ENCODE measurements at places on chromosomes 16 and 17.

GRCh38 chr16:81778861-81779535, at the start of gene PLCG2:
TSS of gene PLCG2 (plus strand) at chr16:81779291. CDS start at chr16:81785990, 6,699 bp downstream.
- DNase-seq = peak; percentile 46

GRCh38 chr17:28519236-28519635, 13.1 kb downstream of the FOXN1 start:
- DNase-seq = no peak

- DNase-seq = no peak
Measured at GRCh38 chr16:81505011-81505661, 60.5 kb downstream of the CMIP start.

DNA sequence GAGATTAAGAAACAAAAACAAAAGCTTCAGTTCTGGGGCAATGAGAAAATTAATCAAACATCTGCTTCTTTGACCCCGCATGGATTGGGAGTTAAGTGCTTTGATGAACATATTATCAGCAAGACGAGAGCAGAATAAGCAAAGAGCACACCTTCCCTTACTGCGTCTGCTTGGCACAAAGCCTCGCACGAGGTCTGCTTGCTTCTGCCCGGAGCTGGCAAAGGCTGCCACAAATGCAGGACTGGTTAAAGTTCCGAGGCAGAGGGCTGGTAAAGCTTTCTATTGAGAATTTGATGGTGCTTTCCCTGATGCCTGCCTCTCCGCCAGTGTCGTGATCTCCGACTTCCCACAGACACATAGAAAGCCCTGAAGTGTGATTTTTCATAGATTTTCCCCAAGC, 17.0 kb downstream of the VAT1L start:
- no peak for DNase-seq

GRCh38 chr17:7215136-7215638, 4.4 kb downstream of the DLG4 start:
- DNase-seq = no peak

- DNase-seq = no peak
Measured at GRCh38 chr17:73118951-73119391, 26.5 kb upstream of the SLC39A11 start.

DNA sequence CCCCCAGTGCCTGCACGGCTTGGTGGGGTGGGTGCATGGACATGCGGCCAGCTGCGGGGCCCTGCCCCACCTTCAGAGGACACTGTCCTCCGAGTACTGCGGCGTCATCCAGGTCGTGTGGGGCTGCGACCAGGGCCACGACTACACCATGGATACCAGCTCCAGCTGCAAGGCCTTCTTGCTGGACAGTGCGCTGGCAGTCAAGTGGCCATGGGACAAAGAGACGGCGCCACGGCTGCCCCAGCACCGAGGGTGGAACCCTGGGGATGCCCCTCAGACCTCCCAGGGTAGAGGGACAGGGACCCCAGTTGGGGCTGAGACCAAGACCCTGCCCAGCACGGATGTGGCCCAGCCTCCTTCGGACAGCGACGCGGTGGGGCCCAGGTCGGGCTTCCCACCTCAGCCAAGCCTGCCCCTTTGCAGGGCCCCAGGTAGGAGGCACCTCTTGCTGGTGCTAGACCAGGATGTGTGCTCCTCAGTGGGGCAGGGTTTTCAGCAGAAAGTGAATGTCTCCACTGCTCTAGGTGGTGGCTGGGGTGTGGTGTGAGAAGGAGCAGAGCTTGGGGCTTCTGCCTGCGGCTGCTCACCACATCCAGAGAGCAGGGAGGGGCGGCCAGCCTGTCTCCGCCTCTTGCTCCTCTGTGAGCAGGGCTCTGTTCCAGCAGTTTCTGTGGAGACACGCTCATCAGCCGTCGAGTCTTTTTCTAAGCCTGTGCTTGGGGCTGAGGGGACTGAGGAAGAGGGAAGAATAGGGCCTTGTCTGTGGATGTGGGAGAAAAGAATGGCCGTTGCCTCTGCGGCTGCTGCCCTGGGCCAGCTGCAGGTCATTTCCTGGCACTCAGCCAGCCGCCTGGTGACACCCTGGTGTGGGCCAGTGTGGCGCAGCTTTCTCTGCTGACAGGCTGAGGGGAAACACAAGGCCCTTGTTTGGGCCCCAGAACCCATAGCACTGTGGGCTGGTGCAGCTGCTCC, 2.2 kb downstream of the ZNF276 start:
- peak; percentile 63 for DNase-seq

DNA sequence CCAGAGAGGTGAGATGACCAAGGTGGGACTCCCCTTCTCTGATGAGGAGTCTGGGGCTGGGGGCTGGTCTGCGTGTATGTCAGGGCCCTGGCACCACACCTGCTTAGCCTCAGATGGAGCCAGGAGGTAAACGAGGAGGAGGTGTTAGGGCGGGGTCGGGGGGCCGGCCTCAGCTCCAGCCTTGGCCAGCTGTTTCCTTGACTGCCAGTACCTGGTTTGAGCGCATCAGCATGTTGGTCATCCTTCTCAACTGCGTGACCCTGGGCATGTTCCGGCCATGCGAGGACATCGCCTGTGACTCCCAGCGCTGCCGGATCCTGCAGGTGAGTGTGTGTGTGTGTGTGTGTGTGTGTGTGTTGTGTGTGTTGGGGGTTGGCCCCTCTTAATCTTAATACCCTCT, 8.1 kb downstream of the CACNA1G start:
- no peak for DNase-seq

DNA sequence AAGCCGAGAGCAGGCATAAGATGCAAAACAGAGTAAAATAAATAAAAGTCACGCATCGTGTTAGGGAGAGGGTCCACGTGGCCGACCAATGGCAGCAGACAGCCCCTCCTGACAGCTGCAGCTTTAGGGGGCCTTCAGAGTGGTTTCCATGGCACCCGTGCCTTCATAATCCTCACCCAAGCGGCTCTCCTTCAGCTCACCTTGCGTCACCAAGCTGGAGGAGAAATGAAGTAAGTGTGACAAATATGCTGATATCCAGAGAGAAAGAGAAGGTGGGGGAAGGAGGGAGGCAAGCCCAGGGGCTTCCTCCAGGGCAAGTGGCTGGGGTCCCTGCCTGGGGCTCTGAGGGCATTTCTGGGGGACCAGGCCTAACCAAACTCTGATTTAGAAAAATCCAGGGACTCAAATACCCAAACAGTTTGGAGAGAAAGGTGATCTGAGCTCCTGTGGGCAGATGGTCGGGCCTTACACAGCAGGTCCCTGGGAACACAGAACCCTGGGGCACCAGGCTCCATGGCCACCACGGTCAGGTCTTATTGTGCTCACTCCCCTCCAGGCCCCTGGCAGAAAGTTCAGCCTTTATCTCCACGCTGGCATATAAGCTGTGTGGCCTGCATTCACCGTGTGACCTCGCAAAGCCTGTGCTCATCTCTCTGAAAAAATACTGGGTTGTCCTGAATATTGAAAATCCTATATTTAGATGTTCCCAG, 80.7 kb upstream of the TNRC6C start:
- no peak for DNase-seq

DNA sequence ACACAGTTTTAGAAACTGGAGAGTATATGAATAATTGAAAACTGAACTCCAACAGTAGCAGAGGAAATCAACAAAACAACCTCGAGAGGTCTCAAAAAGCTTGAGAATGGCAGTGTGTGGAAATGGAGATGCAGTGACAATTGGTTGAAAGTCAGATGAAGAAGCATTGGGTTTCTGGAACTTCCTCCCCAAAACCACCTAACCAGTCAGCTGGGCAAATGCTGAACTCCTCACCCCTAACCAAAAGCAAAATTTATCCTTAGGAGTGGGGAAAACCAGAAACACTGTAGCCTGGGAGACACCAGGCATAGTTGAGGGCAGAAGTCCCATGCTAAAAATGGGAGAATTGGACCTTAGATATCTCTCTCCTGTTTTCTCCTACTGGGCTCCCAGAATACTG, 109.9 kb downstream of the TANC2 start:
- DNase-seq = no peak

GRCh38 chr16:86191663-86192062, 292.7 kb downstream of the IRF8 start:
- DNase-seq = no peak

DNA sequence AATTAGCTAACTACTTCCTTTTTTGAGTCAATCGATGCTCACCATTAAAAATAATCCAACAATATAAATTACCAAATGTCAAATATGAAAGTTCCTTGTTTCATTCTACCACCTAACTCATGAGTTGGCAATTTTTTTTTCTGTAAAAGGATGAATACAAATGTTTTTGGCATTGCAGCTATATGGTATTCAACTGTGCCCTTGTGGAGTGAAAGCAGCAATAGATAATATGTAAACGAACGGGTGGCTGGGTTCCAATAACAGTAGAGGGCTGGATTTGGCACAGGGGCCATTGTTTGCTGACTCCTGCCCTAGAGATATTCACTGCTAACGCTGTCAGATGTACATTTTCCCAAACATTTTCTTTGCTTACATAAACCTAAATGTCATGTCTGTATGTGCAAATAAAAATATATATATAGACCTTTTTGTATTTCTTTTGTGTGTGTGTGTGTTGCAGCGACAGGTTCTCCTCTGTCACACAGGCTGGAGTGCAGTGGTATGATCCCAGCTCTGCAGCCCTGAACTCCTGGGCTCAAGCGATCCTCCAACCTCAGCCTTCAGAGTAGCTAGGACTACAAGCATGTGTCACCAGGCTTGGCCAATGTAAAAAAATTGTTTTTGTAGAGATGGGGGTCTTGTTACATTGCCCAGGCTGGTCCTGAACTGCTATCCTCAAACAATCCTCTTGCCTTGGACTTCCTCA, 73.9 kb downstream of the RPGRIP1L start:
- DNase-seq = no peak

GRCh38 chr17:28173031-28173561, 130.6 kb downstream of the NLK start:
- DNase-seq = no peak

GRCh38 chr16:24525970-24526559, 13.3 kb upstream of the RBBP6 start:
- DNase-seq = no peak

Data from stimulated activated naive CD4-positive, alpha-beta T cell treated with Interleukin-2 at 50 U/mL for 16 hours (primary cell).